ENCODE measurements at places on chromosomes 1 and 21.

- peak; percentile 78 for DNase-seq
These were observed 239.0 kb downstream of the LMX1A start for GRCh38 chr1:165117482-165117881.

GRCh38 chr1:229438021-229438420 is 4.1 kb upstream of the ACTA1 start:
- no peak for DNase-seq

DNA sequence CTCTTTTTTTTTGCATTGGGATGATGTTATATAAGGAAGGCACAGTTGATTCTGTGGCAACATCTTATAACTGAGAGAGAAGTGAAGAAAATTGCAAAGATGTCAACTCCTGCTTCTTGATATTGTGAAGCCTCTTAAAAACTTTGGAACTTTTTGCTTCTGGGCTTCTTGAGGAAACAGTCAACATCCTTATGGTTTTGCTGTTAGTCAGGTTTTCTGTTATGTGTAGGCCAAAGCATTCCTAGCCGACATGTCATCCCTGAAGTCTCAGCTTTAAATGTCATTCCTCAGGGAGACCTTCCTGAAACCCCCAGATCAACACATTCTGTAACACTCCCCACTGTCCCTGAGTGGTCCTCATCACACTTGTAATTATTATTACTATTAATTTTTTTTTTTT is 12.6 kb downstream of the FALEC start:
- no peak for DNase-seq

DNA sequence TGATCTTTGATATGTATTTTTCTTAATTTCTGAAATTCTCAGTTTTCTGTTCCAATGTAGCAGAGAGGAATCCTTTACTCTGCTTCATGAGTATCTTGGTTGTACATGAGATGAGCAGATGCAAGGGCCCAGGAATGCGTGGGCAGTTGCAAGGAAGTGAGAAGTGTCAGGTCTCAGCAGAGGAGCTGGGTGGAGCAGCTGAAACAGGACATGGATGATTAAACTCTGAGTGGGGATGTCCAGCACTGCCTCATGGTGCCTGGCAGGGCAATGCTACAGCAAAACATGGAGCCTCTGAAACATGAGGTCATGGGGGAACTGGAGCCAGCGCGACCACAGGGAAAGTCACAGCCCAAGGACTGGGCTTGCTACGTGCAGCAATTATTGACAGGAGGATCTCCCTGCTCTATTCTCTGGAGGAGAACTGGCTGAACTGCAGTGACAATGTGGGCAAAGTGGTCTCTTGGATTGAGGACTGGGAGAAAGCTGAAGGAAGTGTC is 48.4 kb downstream of the COLGALT2 start:
- DNase-seq, result peak; percentile 50

GRCh38 chr1:226004396-226004795 is 5.3 kb upstream of the SDE2 start:
- no peak for DNase-seq

DNA sequence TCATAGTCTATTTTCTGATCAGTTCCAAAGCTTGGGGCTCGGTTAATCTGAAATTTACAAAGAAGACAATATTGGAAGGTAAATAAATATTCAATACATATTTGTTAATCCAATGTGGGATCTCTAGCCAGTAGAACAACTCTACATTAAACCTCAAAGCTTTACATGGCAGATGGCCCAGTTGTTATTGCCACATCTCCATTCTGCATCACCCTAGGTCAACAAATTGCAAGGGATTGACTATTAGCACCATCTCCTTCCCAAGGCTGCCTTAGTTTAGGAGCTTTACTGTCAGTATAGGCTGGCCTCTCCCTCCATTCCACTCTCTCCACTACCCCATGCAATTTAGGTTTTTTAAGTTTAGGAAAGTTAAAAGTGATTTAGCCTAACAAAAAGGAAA is 69.7 kb downstream of the TTLL7 start:
- DNase-seq, result no peak

DNA sequence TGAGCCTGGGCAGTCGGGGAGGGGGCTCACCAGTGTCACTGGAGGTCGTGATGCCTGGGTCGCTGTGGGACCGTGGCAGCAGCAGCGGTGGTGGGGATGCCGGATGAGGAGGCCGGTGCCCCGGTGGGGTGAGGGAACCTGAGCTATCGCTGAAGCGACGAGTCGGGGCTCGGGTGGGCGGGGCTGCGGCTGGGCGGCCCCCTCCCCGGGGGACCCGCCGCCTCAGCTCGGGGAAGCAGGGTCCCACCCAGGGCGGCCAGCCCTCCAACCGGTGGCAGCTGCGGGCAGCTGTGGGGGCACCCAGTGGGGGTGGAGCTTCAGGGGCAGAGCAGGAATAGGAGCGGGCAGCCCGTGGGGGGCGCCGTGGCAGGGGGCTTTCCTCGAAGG is 5.0 kb downstream of the ENTREP3 start:
- no peak for DNase-seq

DNA sequence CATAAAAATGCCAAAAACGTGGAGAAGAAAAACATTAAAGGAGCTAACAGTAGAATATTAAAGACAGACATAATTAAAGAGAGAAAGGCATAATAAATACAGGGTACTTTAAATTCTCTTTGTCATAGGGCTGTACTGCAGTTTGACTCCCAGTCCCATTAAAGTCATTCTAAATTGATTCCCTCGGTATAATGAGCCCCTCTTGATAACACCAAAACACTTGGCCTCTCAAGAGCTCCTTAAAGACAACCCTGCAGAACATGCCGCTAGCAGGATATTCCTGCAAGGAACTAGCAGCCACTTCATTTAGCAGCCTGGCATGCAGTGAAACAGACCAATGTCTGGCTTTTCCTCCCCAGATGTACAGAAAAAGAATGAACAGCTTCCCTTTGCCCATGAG is 273.8 kb upstream of the ESRRG start:
- DNase-seq, result no peak

DNA sequence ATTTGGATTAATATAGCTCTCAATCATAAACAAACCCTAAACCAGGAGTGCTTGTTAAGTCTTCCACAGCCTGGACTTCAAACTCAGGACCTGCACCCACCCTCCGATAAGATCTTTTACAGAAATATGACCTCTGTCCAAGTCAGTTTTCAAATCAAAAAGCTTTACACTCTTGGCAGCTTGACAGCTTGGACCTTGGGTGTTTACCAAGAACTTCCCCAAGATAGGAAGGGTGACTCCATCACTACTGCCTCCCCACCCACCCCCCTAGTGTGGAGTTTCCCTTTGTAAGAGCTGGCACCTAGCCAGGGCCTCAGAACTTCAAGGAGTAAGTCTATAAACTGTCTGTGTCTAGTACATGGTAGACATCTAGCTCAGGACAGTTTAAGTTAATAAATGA is 9.6 kb downstream of the BCAR3 start:
- no peak for DNase-seq

GRCh38 chr1:244598611-244599010 is 54.3 kb upstream of the DESI2 start:
- no peak for DNase-seq

- peak; percentile 33 for DNase-seq
These were observed 11.2 kb downstream of the CSRP1 start for GRCh38 chr1:201495551-201496295.

DNA sequence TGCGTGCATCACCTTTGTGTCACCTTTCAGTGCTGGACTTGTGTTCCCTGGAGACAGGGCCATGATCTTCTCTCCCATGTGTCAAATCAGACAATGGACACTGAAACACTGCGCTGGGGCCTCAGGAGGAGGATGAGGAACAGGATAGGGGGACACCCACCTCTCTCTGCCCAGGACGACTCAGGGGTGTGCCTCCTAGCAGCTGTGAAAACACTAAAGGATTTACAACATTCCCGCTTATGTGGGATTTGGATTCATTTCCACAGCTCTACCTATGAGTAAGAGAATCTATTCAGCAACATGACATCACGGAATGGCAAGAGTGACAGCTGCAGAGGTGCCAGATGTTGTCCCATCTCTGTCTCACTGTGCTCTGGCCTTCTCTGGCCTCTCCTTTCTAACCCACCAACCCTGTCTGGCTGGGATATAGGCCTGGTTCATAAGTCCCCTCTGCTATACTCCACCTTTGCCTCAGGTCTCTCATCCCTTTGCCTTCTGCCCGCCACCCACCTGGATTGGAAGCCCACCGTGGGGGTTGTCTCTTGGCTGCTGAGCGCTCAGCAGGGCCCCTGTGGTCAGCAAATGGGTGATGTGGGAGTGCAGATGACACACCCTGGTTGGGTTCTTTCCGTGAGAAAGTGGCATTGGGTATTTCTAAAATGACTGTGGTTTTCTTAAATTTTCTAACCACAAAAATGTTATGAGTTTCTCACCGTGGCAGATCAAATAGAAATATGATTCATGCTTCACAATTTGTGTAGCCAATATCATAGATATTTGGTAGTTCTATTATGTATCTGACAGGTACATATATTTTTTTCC is 47.1 kb upstream of the TLR5 start:
- no peak for DNase-seq

DNA sequence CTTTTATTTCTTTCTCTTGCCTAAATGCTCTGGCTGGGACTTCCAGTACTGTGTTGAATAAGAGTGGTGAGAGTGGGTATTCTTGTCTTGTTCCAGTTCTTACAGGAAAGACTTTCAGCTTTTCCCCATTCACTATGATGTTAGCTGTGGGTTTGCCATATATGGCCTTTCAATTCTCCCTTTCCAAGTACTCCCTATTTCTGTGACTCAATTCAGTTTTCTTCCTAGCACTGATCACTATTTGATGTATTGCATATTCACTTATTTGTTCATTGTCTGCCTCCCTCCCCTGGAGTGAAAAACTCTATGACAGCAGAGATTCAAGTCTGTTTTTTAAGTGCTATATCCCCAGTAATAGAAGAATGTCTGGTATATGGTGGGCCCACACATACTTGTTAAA is 618.2 kb upstream of the CAMK1G start:
- no peak for DNase-seq

- DNase-seq, result no peak
These were observed 131.4 kb downstream of the ST6GALNAC5 start for GRCh38 chr1:76998582-76999223.

DNA sequence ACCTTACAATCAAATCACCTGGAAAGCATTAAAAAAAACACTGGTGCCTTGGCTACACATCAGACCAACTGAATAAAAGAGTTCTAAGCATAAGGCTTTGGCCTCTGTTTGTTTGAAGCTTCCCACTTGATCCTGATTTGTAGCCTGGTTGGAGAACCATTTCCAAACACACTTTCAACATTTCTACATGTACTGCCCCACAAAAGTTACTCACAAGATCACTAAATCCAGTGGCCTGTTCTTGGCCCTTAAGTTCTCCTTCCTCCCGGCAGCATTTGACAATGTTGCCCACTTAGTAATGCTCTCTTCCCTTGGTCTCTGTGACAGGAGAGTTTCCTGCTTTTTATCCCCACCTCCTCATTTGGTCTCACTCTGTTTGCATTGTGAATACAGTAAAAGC is 11.8 kb downstream of the GAS5 start:
- no peak for DNase-seq

GRCh38 chr1:102191723-102192122 is 195.0 kb upstream of the OLFM3 start:
- DNase-seq, result peak; percentile 26

- no peak for DNase-seq
These were observed 3.5 kb downstream of the OLFML2B start for GRCh38 chr1:162020150-162020549.

GRCh38 chr1:27566462-27567145 is 37.3 kb downstream of the AHDC1 start:
- no peak for DNase-seq

- no peak for DNase-seq
These were observed 174.8 kb downstream of the ASTN1 start for GRCh38 chr1:176989754-176990153.
